ENCODE measurements at places on chromosomes 1 and 21. TPM values are rescaled to one million over a fixed set of nuclear protein-coding genes. Genes with fewer than 3 reads are reported as not detected.

The KRTAP19-3 gene
- not detected for total RNA-seq

The CAPN2 gene
- 17.5 TPM for total RNA-seq

The RGS18 gene
- not detected for total RNA-seq

The OR14K1 gene
- not detected for total RNA-seq

The LAPTM5 gene
- not detected for total RNA-seq

The KRTAP10-12 gene
- total RNA-seq, result not detected

The NBPF15 gene
- total RNA-seq, result 6.6 TPM

GRCh38 chr1:34984793-34985608 is at the start of gene TMEM35B:
Gene TMEM35B, minus strand, starts transcription at chr1:34985347. Its CDS starts 42 bp downstream, at chr1:34985305.
- no peaks in the 10 kb centered on the region for H3K27me3 ChIP-seq
- peaks cover 9% of the 10 kb centered on the region for H3K4me1 ChIP-seq
- no peak within 1 kb of the TSS for H3K27ac ChIP-seq
- H3K4me3 ChIP-seq, result peak within 1 kb of the TSS; percentile 78

- no peaks in the 10 kb centered on the region for H3K36me3 ChIP-seq
- H3K27me3 ChIP-seq, result no peaks in the 10 kb centered on the region
- no peak overlapping the region for H3K27ac ChIP-seq
- H3K4me3 ChIP-seq, result no peak overlapping the region
- no peak for DNase-seq
- H3K4me1 ChIP-seq, result peaks cover 12% of the 10 kb centered on the region
Observed at GRCh38 chr1:81597720-81598426, 202.9 kb upstream of the ADGRL2 start.

DNA sequence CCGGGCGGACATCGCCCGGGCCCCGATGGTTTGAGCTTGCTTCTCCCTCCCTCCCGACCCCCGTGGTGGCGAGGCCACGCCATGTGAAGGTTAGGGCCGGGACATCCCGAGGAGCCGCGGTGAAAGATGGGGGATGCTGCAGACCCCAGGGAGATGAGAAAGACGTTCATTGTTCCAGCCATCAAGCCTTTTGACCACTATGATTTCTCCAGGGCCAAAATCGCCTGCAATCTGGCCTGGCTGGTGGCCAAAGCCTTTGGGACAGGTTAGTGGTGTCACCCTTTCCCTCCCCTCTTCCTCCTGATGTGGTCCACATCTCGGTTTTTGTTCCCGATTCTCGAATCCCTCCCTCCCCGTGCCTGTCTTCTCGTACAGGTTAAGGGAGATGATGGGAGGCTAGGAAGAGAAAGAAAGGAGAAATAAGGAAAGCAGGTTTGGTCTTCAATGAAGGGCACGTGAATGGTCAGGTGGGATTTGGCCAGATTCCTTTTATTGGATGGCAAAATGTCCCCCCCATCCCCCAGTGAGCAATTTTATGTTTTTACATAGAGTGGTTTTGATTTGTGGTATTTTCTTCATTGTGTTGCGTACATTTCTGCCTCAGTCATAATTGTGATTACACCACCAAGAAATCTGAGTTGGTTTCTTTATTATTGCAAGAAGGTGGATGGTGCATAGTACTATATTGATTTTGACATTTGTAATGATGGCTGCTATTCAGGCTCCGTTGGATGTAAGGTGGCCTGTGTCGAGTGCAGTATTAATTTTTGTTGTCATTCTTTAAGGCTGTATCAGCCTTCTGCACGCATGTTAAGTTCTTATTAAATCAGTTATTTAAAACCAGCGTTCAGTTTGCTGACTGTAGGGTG is 1.2 kb downstream of the CAMSAP2 start:
- peak; percentile 15 for DNase-seq
- no peaks in the 10 kb centered on the region for H3K36me3 ChIP-seq
- peak overlapping the region; percentile 98 for H3K4me3 ChIP-seq
- H3K4me1 ChIP-seq, result peaks cover 23% of the 10 kb centered on the region
- H3K27me3 ChIP-seq, result peaks cover 17% of the 10 kb centered on the region

GRCh38 chr1:2091611-2092604 is 41.7 kb downstream of the PRKCZ start:
- no peaks in the 10 kb centered on the region for H3K36me3 ChIP-seq
- no peaks in the 10 kb centered on the region for H3K27me3 ChIP-seq
- no peak overlapping the region for H3K4me3 ChIP-seq
- H3K27ac ChIP-seq, result no peak overlapping the region
- H3K4me1 ChIP-seq, result peaks cover 4% of the 10 kb centered on the region

- peak overlapping the region; percentile 90 for H3K27ac ChIP-seq
- H3K4me1 ChIP-seq, result peaks cover 34% of the 10 kb centered on the region
- H3K27me3 ChIP-seq, result peaks cover 6% of the 10 kb centered on the region
- DNase-seq, result peak; percentile 84
Observed at GRCh38 chr1:25922056-25922970, 16.1 kb upstream of the STMN1 start.

DNA sequence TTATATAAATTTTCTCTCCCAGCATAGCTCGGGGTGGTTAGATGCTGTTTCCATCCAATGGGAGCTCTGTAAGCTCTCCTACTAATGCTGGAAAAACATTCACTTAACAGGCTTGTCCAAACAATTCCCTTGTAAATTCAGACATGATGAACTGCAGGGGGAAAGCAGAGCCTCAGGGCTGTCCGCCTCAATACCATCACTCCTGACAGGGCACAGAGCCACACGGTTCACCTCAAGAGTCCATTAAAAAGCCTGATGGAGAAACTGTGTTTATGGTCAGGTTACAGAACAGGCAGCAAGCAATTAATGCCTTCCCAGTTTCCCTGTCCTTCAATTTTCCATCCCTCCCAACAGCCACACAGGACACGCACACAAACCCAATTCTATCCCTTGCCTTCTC is 171.0 kb downstream of the BRINP2 start:
- H3K27me3 ChIP-seq, result no peaks in the 10 kb centered on the region
- no peaks in the 10 kb centered on the region for H3K36me3 ChIP-seq
- H3K27ac ChIP-seq, result no peak overlapping the region
- H3K4me3 ChIP-seq, result no peak overlapping the region
- H3K4me1 ChIP-seq, result no peaks in the 10 kb centered on the region

DNA sequence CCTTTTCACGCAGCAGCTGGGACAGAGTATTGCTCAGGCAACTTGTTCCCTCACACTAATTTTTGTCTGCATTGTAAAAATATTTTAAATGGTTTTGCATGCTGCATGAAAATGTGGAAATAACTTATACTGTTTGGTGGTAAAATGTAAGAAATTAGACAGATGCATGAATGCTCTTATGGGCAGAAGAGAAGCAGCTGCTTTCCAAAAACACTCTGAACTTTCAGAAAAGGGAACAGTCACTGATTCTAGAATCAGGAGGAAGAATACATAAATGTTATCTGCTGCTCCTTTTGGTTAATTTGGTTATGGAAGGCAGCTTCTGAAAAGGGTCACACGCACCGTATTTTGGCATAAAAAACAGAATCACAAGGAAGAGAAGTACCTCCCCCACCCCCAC is 87.0 kb upstream of the RUNX1 start:
- no peaks in the 10 kb centered on the region for H3K27me3 ChIP-seq
- H3K4me3 ChIP-seq, result no peak overlapping the region
- no peak for DNase-seq
- no peaks in the 10 kb centered on the region for H3K36me3 ChIP-seq

- no peak overlapping the region for H3K4me3 ChIP-seq
- H3K27me3 ChIP-seq, result no peaks in the 10 kb centered on the region
- H3K27ac ChIP-seq, result no peak overlapping the region
- no peaks in the 10 kb centered on the region for H3K4me1 ChIP-seq
- no peaks in the 10 kb centered on the region for H3K36me3 ChIP-seq
- no peak for DNase-seq
Observed at GRCh38 chr1:181169281-181169865, 80.9 kb downstream of the IER5 start.

DNA sequence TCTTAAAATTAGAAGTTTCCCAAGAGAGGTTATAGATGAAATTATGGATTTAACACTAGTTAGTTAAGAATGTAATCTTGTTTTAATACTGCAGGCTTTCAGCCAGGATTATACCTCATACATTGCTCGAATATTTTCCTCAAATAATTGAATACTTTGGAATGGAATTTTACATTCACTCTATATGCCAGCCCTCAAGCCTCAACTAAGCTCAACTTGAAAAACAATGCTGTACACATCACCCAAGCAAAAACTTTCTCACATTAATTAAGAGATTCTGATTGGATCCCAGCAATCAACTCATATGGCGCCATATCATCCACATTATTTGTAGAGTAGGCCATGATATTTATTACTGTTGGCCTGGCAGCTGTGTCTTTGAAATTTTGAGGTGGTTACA is 710.7 kb upstream of the ADAMTS5 start:
- H3K27me3 ChIP-seq, result no peaks in the 10 kb centered on the region
- H3K27ac ChIP-seq, result no peak overlapping the region
- no peak for DNase-seq
- H3K36me3 ChIP-seq, result no peaks in the 10 kb centered on the region
- H3K4me3 ChIP-seq, result no peak overlapping the region

- H3K36me3 ChIP-seq, result no peaks in the 10 kb centered on the region
- DNase-seq, result peak; percentile 50
- H3K27me3 ChIP-seq, result no peaks in the 10 kb centered on the region
- 0 out of 2 replicates have a peak, but pooled peaks cover 7% of the 10 kb centered on the region for H3K4me1 ChIP-seq
Observed at GRCh38 chr1:119141020-119141424, 569 bp upstream of the WARS2 start.

- DNase-seq, result no peak
- no peak overlapping the region for H3K4me3 ChIP-seq
- H3K4me1 ChIP-seq, result no peaks in the 10 kb centered on the region
- H3K36me3 ChIP-seq, result no peaks in the 10 kb centered on the region
- no peaks in the 10 kb centered on the region for H3K27me3 ChIP-seq
Observed at GRCh38 chr1:117857418-117857817, 72.0 kb downstream of the GDAP2 start.

GRCh38 chr1:178031856-178032320 is 62.0 kb upstream of the RASAL2 start:
- DNase-seq, result peak; percentile 92
- no peak overlapping the region for H3K27ac ChIP-seq
- H3K27me3 ChIP-seq, result no peaks in the 10 kb centered on the region
- H3K4me1 ChIP-seq, result peaks cover 14% of the 10 kb centered on the region

DNA sequence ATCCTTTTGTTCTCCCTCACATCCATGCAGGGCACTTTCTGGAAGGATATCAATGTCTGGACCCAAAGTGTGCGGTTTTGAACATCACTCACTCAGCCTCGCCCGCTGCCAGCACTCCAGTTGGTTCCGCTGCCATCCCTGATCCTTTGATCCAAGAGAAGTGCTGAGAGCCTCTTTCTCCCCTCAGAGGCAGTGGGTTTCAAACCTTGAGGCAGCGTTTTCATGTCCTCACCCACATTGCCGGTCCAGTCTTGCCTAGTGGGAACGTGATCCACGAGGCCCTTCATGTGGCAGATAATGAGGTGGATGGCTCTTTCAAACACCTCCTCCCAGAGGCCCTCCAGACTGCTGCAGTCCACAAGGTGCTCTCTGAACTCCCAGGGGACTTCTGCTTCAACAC is 122.2 kb downstream of the ACTL8 start:
- no peak overlapping the region for H3K4me3 ChIP-seq
- no peaks in the 10 kb centered on the region for H3K36me3 ChIP-seq
- DNase-seq, result no peak
- H3K4me1 ChIP-seq, result peaks cover 9% of the 10 kb centered on the region

DNA sequence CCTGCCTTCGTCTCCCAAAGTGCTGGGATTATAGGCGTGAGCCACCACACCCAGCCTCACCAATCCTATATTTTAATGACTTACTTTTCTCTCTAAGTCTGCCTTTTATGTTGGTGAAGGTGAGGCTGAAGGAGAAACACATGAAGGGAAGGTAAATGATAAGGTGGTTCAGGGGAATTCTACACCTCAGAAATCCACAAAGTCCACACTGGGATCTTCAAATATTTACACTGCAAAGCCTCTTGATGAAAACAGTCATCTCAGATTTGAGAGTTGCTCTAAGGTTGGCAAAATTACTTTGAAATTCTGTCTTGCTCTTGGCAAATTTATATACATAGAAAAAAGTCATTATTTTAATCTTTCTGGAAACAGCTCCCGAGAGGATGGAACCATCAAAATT is 42.0 kb upstream of the CACHD1 start:
- peaks cover 2% of the 10 kb centered on the region for H3K4me1 ChIP-seq
- no peaks in the 10 kb centered on the region for H3K27me3 ChIP-seq
- H3K36me3 ChIP-seq, result no peaks in the 10 kb centered on the region
- no peak overlapping the region for H3K27ac ChIP-seq

DNA sequence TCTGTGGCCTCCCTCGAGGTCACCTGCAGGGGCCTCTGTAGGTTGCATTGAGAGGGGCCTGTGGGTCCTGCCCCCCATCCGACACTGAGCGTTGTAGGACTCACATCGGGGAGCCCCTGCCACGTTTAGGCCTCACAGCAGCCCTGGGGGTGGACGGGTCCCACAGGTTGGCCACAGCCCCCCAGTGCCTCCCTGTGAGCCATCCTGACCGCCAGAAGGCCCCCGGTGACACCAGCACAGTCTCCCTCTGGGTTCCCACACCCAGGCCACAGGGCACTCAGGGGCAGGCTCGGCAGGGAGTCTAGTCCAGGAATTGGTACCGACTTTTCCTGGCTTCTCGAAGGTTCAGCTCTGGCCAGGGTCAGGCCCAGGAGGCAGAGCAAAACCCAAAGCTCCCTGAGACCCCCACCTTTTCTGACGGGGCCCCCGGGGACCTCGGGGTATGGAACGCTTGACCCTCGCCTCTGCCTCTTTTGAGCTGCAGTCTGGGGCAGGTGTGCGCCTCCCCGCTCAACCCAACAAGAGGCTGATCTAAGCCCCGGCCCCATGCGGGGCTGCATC is 13.9 kb upstream of the POFUT2 start:
- H3K36me3 ChIP-seq, result no peaks in the 10 kb centered on the region
- DNase-seq, result no peak
- no peaks in the 10 kb centered on the region for H3K27me3 ChIP-seq
- no peaks in the 10 kb centered on the region for H3K4me1 ChIP-seq

- no peaks in the 10 kb centered on the region for H3K4me1 ChIP-seq
- no peak overlapping the region for H3K4me3 ChIP-seq
Observed at GRCh38 chr1:226912587-226913176, 27.4 kb upstream of the COQ8A start.

GRCh38 chr1:234584926-234585325 is 25.1 kb downstream of the IRF2BP2 start:
- H3K27ac ChIP-seq, result no peak overlapping the region
- H3K4me1 ChIP-seq, result 0 out of 2 replicates have a peak, but pooled peaks cover 3% of the 10 kb centered on the region
- H3K36me3 ChIP-seq, result no peaks in the 10 kb centered on the region
- no peak for DNase-seq
- no peaks in the 10 kb centered on the region for H3K27me3 ChIP-seq

DNA sequence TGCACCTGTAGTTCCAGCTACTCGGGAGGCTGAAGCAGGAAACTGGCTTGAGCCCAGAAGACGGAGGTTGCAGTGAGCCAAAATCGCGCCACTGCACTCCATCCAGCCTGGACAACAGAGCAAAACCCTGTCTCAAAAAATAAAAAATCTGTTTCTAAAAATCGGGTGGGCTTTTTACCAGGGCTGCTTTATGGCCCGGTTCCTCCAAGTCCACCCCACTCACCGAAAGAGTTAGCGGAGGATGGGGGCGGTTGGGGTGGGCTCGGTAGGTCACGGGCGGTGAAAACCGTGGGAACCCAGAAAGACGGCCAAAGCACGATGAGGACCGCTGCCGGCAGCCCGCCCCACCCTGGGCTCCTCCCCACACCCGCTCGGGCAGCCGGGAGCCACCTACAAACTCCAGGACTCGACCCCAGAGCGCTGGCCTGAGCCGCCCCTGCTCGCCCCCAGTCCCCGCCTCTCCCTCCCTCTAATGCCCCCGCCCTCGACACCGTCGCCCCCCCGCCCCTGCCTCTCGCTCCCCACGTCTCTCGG is 846 bp upstream of the PER3 start:
- H3K4me3 ChIP-seq, result peak overlapping the region; percentile 70
- DNase-seq, result peak; percentile 83
- 0 out of 2 replicates have a peak, but pooled peaks cover 4% of the 10 kb centered on the region for H3K4me1 ChIP-seq
- no peak overlapping the region for H3K27ac ChIP-seq
- peaks cover 9% of the 10 kb centered on the region for H3K27me3 ChIP-seq

All from GM23338 (cell line).